H9 (cell line): ENCODE measurements at places on chromosomes 7 and 10.
A peak's percentile ranks its signal among the peaks of the same experiment; 100 is the strongest.

DNA sequence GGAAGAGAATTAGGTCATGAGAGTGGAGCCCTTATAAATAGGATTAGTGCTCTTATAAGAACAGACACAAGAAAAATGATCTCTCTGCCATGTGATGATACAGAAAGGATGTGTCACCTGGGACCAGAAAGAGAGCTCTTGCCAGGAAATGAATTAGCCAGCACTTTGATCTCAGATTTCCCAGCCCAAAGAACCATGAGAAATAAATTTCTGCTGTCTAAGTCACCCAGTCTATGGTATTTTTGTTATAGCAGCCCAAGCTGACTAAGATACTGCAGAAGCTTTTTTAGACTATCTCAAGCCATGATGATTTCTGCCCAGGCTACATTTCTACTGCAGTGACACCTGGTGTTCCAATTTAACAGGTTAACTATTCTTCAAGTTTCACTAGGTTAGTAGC lies 84.8 kb downstream of the RSU1 start:
- DNase-seq, result no peak

DNA sequence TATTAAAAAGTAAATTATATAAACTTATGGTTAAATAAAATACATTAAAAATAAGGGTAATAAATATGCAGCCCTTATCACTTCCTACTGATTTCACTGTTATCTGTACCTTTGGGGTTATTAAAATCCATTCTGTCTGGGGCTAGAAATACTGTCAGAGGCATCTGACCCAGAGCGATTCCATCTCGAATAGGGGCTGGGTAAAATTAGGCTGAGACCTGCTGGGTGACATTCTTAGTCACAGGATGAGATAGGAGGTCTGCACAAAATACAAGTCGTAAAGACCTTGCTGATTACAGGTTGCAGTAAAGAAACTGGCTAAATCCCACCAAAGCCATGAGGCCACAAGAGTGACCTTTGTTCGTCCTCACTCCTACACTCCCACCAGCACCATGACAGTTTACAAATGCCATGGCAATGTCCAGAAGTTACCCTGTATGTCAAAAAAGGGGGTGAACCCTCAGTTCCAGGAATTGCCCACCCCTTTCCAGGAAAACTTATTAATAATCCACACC lies 77.6 kb downstream of the COBL start:
- no peak for DNase-seq

DNA sequence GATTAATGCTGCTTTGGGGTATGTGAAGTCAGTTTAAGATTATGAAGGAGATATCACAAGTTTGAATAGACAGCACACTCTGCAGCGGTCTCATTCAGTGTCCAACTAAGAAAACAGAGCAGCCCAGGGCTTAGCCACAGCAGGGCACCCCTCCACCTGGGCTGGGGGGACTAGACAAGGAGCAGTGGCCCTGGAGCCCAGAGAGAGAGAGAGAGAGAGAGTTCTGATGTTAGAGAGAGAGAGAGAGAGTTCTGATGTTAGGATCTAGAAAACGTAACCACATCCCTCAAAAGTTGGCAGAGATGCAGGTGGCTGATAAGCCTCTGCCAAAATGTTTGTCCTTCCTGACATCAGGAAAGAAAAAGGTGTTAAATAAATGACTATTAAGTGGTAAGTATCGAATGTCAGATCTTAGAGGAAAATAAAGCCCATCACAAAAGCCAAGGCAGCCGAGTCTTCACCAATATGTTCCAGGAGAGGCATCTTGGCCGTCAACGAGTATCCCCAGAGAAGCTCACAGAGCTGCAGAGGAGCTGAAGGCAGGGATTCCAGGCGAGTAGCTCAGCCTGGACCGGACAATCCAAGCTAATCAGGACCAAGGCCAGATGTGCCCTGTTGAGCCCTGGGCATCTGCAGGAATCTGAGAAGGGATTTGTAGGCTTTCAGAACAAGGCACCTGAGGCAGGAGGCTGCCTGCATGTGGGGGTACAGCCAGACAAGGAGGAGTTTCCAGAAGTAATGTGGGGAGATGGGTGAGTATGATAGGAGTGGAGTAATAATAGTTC lies 150.1 kb upstream of the TCF7L2 start:
- DNase-seq, result no peak

GRCh38 chr10:131851346-131851745 lies 49.5 kb upstream of the PPP2R2D start:
- DNase-seq, result no peak

- DNase-seq, result peak; percentile 71
These were observed 145.3 kb downstream of the RPS24 start for GRCh38 chr10:78178940-78179339.

DNA sequence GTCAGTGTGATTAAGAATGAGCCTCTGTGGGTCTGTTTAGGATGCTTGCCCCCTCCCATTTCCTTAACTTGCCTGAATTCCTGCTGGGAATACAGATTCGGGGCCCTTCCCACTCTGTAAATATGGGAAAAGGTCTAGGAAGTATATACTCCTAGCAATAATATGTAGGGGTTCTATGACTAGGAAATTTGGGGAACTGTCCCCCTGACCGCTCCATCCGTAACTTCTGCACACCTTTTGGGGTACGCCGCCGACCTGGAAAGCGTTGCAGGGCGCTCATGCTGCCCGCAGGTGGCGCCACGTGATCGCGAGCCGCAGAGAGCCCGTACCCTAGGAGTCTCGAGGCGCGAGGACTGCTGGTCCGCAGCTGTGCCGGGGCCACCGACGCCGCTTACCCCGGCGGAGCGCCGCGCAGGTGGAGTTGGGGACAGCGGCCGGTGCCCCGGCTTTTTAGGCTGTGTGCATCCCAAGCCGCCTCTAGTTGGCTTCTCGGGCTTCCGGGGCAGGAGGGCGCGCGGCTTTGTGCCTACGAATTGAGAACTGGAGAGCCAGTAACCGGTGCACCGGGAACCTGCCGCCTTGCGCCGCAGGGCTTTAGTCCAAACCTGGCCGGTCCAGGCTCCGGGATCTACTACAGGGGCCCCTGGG lies 656 bp upstream of the CNNM2 start:
- DNase-seq, result peak; percentile 87

GRCh38 chr7:157516911-157517781 lies 180.3 kb downstream of the DNAJB6 start:
- no peak for DNase-seq

DNA sequence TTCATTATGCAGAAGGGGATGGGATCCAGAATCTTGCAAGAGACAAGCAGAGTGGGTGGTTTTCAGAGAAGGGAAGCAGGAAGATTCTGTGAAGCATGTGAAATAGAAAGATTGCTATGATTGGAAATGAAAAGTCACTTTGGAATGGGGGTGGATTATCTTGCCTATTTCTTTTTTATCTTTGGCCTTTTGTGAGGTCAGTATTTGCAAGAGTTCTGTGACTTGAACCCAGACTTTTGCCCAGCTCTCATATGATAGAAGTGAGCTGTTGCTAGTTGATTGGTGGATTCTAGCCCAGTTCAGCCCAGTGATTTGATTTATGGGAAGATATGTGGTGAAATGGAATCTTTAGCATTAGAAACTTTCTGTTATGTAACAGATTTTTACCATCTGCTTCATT lies 17.1 kb downstream of the ENTPD7 start:
- DNase-seq, result no peak

DNA sequence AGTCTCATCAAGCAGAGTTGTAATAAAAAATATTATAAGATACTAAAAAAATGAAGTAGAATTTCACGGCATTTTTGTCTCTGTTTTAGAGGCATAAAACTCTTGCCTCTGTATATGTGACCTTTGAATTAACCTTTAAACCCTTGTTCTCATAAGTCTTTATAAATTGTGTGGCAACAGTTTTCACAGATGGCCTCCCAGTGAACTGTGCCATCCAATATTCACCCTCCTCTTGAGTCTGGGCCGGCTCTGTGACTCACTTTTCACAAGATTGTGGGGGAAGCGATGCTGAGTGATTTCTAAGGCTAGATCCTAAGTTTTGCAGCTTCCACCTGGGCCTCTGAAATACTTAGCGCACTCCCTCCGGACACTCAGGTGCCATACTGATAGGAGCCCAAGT lies 4.6 kb upstream of the USP6NL start:
- no peak for DNase-seq

DNA sequence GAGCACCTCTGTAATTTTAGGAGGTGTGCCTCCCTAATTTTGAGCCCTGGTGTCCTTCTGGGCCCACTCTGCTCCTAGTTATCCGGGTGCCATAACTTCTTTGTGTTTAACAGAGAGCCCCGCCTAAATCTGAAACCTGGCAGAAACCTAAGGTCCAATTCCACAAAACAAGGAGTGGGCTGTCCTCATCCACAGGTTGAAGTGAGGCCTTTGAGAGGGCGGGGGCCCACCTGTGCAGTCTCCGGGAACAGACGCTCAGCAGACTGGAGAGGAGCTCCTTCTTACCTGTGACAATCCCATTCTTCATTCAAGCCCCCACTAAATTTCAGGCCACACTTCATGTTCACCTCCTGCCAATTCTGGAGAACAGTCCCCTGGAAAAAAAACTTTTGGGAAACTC lies 10.9 kb downstream of the TMEM72 start:
- DNase-seq, result no peak

DNA sequence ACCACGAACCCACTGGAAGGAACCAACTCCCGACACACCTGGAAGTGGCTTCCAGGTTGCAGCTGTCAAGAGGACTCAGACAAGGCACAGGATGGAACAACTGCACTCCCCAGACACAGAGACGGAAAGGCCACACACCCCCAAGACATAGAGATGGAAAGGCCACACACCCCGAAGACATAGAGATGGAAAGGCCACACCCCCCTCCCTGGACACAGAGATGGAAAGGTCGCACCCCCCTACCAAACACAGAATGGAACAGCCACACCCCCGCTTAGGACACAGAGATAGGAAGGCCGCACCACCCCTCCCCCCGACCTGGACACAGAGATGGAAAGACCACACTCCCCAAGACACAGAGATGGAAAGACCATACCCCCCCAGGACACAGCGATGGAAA lies 7.6 kb downstream of the ZNF511 start:
- no peak for DNase-seq

DNA sequence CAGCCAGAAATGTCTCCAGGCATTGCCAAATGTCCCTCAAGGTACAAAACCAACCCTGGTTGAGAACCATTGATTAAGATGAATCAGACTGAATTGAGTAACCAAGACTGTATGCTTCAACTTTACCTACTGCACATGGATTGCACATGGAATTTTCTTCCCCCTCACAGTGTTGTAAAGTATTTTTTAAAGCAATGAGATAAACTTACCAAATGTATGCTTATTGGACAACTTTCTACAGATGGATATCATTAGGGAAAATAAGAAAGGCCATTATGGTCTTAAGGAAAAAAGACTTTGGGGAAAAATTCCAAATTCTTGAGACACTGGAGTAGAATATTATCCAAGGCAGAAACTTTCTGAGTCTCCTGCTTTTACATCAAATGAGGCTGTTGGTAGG lies 20.9 kb upstream of the MTPN start:
- no peak for DNase-seq

DNA sequence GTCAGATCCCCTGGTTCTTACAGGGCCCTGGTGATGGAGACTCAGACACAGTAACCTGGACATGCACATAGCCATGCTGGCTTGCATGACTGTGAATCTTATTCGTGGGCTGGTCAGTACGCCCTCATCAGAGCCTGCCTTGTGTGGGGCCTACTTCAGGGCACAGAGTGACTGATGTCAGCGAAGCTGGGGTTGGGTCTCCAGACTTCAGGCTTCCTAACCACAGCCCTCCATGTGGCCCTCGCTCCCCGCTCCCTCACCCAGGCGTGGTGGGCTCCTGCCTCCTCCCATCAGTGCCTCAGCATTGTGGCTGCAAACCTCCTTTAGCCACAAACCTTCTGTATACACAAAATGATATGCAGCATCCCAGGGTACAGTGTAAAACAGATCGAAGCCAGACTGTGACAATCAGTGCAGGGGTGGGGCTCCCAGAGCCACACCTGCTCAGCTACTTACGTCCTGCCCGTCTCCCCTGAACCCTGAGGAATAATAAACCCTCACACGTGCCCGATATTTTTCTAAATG lies 7.1 kb upstream of the C10orf105 start:
- DNase-seq, result no peak

GRCh38 chr7:49783446-49783845 lies 10.0 kb downstream of the VWC2 start:
- no peak for DNase-seq

DNA sequence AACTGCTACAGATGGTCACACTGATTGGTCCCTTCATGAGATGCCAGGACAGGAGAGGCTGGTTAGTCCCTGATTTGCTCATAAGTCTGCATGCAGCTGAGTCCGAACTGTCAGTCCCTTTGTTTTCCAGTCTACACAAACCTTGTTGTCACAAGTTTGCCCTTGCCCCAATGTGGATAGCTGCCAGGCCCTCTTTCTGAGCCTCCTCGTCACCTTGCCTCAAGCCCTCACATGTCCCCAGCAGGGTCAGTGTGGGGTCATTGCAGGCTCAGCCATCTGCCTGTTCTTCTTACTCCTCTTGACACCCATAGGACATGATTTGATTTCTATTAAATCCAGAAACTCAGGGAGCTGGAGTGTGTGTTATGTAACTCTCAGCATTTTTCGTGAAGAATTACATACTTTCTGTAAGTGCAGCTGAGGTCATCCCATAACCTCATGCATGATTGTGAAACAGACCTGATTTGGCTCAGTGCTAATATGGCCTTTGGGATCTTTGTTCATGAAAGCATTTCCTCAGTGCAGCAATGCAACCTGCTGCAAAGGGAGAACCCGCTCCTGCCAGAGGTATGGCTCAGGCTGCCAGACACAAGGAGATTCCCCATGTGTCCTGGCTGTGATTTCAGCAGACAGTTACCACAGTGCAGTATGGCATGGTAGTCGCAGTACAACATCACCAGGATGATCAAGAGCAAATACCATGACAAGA lies 70.0 kb upstream of the ZMIZ2 start:
- no peak for DNase-seq

DNA sequence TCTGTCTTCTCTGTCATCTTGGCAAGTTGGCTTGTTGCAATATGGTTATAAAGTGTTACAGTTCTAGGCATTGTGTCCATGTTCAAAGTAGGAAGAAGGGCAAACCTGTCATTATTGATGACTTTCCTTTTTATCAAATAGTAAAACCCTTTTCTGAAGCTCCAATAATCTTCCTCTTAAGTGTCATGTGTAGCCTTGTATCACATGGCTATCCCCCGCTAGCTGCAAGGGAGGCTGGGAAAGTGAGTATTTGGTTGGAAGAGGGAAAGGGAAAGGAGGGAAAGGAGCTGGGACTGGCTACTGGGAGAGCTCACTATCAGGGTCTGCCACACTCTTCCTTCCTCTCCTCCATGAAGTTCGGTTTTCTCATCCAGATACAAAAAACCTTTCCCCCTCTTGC lies 45.2 kb upstream of the FAM180A start:
- no peak for DNase-seq

GRCh38 chr10:71035511-71036296 lies 147.3 kb upstream of the PCBD1 start:
- DNase-seq, result no peak

- DNase-seq, result no peak
These were observed 229.3 kb upstream of the KMT2E start for GRCh38 chr7:104784686-104785085.

- DNase-seq, result no peak
These were observed 6.6 kb upstream of the BHLHA15 start for GRCh38 chr7:98204670-98205069.

DNA sequence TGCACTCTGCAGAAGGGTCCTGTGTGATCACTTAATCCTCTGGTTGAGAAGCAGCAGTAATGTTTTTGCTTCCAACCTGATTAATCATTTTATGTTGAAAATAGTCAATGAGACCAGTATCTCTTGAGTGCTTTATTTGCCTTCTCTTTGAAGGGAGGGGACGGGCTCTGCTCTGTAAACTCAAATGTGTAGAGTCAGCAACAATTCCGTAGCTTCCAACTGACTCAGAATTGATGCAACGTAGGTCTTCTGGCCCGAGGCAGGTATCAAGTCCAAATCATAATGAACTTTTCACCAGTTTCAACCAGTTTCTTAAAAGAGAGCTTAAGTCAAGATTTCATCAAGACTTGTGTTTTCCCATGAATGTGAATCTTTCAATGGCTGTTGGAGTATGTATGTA lies 26.3 kb downstream of the GUSB start:
- DNase-seq, result no peak
